Uterus (tissue), 4 donors: ENCODE measurements at places on chromosomes 7 and 10. TPM values are rescaled to one million over a fixed set of nuclear protein-coding genes. Genes with fewer than 3 reads are reported as not detected.

Gene IGFBP1
- not detected for total RNA-seq

DNA sequence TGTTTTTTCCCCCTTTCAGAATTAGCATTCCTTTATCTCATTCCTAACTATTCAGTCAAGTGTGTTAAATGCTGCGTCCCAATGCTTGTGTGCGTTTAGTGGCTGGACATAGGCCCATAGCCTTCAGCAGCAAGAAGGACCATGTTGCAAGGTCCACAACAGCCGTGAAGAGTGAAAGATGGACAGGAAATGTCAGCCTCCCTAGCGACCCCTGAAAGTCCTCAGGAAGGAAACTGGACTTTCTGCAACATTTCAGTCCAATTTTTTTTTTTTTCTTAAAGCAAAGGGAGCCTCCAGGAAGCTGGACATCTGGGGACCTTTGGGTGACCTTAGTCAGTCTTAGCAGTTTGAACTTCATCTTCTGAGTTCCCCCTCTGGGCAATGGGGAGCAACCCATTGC lies 550.7 kb upstream of the MGMT start:
- DNase-seq = no peak
- H3K36me3 ChIP-seq = no peaks in the 10 kb centered on the region
- no peaks in the 10 kb centered on the region for H3K27me3 ChIP-seq
- H3K27ac ChIP-seq = no peak overlapping the region
- no peak overlapping the region for H3K4me3 ChIP-seq

DNA sequence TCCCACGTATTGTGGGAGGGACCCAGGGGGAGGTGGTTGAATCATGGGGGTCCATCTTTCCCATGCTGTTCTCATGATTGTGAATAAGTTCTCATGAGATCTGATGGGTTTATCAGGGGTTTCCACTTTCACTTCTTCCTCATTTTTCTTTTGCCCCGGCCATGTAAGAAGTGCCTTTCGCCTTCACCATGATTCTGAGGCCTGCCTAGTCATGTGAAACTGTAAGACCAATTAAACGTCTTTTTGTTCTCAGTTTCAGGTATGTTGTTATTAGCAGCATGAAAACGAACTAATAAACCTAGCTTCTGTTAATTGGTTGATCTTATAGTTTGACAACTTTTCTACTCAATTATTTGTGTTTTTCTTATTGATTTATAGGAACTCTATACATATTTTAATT lies 206.3 kb downstream of the NXPH1 start:
- H3K4me3 ChIP-seq = no peak overlapping the region
- H3K27me3 ChIP-seq = no peaks in the 10 kb centered on the region
- no peak for DNase-seq
- no peaks in the 10 kb centered on the region for H3K36me3 ChIP-seq

DNA sequence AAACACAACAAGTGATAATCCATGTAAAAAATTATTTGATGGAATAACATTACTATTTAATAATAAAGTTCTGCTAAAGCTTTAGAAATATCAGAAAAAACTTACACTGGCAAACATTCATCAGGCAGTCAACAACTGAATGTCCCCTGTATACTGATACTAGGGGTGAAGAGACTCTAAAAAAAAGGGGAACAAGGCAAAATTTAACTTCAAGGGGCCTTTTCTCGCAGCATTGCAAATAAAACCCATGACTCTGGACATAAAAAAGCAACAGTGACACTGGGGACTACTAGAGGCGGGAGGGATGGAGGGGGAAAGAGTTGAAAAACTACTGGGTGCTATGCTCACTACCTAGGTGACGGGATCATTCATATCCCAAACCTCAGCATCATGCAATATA lies 5.8 kb upstream of the IFRD1 start:
- no peaks in the 10 kb centered on the region for H3K27me3 ChIP-seq
- H3K27ac ChIP-seq = no peak overlapping the region
- H3K4me3 ChIP-seq = no peak overlapping the region
- H3K4me1 ChIP-seq = no peaks in the 10 kb centered on the region

GRCh38 chr10:43090188-43090587 lies 13.3 kb downstream of the RET start:
- DNase-seq = no peak
- H3K27ac ChIP-seq = no peak overlapping the region
- no peaks in the 10 kb centered on the region for H3K27me3 ChIP-seq
- H3K36me3 ChIP-seq = no peaks in the 10 kb centered on the region

DNA sequence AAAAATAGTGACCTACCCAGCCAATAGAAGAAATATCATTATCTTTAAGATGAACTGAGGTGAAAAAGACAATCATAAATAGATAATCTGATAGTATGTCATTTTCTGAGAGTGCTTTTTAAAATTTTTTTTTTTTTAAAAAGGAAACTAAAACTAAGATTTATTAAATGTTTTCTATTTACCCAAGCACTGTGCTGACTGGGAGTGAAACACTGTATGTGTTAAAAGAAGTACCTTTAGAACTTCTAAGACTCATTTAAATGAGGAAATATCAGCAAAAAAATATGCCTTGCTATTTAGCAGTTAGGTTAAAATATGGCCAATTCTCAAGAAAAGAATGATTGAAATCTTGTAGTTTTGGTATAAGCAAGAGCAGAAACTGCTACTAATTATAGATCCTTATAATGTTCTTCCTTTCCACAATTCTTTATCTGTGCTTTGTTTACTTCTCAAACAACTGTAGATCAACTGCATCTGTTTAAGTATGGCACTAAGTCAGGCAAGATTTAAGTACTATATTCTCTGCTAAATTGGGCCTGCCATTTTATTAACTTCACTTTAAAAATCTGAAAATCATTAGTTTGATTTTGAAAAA lies 39.5 kb upstream of the WNT2 start:
- no peaks in the 10 kb centered on the region for H3K4me1 ChIP-seq
- DNase-seq = no peak
- no peak overlapping the region for H3K27ac ChIP-seq
- H3K36me3 ChIP-seq = no peaks in the 10 kb centered on the region

- DNase-seq = no peak
- H3K4me3 ChIP-seq = peak overlapping the region; percentile 69
- no peaks in the 10 kb centered on the region for H3K27me3 ChIP-seq
- H3K27ac ChIP-seq = peak overlapping the region; percentile 89
- H3K4me1 ChIP-seq = no peaks in the 10 kb centered on the region
Measured at GRCh38 chr7:30027065-30027456, 559 bp upstream of the FKBP14 start.

DNA sequence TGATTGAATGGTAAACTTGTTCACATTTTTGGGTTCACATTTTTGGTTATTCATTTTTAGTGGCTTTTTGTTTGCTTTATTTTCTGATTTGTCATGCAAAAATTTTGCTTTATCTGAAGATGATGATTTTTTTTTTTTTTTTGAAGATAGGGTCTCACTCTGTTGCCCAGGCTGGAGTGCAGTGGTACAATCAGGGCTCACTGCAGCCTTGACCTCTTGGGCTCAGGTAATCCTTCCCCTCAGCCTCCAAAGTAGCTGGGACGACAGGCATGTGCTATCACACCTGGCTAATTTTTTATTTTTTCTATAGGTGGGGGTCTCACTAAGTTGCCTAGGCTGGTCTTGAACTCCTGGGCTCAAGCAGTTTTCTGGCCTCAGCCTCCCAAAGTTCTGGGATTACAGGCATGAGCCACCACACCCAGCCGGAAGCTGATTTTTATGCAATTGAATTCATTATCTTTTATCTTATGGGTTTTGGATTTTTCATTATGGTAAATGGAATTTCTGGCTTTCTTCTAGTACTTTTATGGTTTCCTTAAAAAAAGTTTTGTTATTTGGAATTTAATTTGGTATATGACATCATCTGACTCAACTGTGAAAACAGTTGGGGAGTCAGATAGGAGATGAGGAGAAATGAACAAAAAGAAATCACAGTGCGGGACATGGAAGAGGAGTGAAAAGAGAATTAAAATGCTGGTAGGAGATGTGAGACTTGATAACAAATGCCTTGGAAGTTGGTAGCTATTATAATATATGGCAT lies 158.7 kb downstream of the LRMDA start:
- H3K36me3 ChIP-seq = no peaks in the 10 kb centered on the region
- H3K27ac ChIP-seq = no peak overlapping the region

DNA sequence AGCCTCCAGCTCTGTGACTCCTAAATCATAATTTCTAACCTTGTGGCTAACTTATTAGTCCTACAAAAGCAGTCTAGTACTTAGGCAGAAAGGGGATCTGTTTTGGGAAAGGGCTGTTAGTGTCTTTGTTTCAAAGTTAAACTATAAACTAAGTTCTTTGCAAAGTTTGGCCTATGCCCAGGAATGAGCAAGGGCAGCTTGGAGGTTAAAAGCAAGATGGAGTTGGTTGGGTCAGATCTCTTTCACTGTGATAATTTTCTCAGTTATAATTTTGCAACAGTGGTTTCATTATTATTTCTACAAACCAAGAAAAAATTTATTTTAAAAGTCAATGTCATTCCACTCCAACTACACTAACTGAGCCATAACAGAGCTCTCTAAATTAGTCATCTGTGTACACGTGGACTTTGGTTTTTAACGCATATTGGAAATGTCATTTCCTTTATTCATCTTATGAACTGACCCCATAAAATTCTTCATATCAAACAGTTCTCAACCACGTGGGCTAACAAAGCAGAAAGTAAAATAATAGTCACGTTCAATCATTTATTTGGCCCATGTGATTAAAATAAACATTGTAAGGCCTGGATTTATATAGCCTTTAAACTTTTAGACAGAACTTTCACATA lies 143.2 kb upstream of the C7orf33 start:
- no peaks in the 10 kb centered on the region for H3K36me3 ChIP-seq
- no peaks in the 10 kb centered on the region for H3K27me3 ChIP-seq
- no peak for DNase-seq
- H3K4me1 ChIP-seq = no peaks in the 10 kb centered on the region
- no peak overlapping the region for H3K4me3 ChIP-seq
- no peak overlapping the region for H3K27ac ChIP-seq

Gene PITX3
- not detected for total RNA-seq

- no peaks in the 10 kb centered on the region for H3K4me1 ChIP-seq
- no peaks in the 10 kb centered on the region for H3K36me3 ChIP-seq
- no peaks in the 10 kb centered on the region for H3K27me3 ChIP-seq
- no peak overlapping the region for H3K27ac ChIP-seq
- no peak overlapping the region for H3K4me3 ChIP-seq
Measured at GRCh38 chr7:123460616-123461015, 73.8 kb downstream of the IQUB start.

- DNase-seq = no peak
- peak overlapping the region; percentile 52 for H3K27ac ChIP-seq
- no peaks in the 10 kb centered on the region for H3K36me3 ChIP-seq
Measured at GRCh38 chr10:69426376-69426727, 9.6 kb upstream of the TACR2 start.

DNA sequence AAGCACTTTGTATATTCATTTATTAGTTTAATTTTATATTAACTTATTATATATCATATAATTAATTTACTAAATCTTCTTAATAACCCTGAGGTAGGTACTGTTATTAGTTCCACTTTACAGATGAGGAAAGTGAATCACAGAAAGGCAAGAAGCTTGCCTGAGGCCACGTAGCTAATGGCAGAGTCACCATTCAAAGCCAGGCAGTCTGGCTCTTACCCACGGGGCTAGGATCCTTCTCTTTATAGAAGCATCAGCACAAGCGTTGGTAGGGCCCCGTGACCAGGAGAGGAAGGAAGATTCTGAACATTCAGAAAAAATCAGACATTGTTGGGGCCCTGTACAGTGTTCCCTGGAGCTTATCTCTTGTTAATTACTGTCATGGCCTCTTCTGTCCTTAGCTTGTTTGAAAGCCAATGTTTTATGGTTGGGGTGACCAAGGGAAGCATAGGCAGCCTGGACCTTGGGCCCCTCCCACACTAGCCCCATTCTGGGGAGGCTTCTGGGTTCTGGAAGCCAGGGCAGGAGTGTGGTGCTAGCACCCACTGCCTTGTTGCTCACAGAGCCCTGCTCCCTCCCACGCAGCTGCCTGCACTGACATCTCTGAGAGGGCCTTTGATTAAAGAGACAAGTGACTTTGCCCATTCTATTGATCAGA lies 31.1 kb upstream of the SLF2 start:
- no peaks in the 10 kb centered on the region for H3K27me3 ChIP-seq
- no peak overlapping the region for H3K4me3 ChIP-seq
- peaks cover 4% of the 10 kb centered on the region for H3K4me1 ChIP-seq
- H3K27ac ChIP-seq = peak overlapping the region; percentile 71
- H3K36me3 ChIP-seq = no peaks in the 10 kb centered on the region
- no peak for DNase-seq

DNA sequence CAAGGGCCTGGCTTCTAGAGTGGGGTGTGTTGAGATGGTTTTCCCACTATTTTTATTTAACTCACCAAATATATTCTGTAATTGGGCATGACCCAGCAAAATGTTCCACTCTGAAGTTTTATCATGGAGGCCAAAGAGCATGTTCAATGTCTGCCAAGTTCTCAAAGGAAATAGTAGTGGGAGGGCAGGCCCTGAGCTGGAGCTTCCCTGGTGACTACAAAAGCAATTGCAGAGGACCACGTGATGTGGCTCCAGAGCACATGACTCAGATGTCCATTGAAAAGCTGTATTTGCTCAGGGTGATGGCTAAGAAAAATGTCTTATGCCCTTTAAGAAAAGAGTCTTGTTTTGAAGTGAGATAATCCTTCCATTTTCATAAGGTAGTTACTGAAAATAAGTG lies 1024.8 kb downstream of the LRMDA start:
- DNase-seq = peak; percentile 64
- peak overlapping the region; percentile 67 for H3K27ac ChIP-seq
- no peak overlapping the region for H3K4me3 ChIP-seq

Gene HHEX
- total RNA-seq = 7.9 TPM

Gene SEMA4G
- 4.1 TPM for total RNA-seq

Gene IFIT1B
- not detected for total RNA-seq

Gene ZNF273
- total RNA-seq = 9.0 TPM

- no peaks in the 10 kb centered on the region for H3K27me3 ChIP-seq
- H3K4me3 ChIP-seq = no peak overlapping the region
- H3K27ac ChIP-seq = peak overlapping the region; percentile 93
Measured at GRCh38 chr10:84076540-84077195, 62.6 kb upstream of the GHITM start.

Gene AGMO
- not detected for total RNA-seq

Gene CDK14
- total RNA-seq = 61.6 TPM

GRCh38 chr7:8719102-8719501 lies 285.7 kb downstream of the NXPH1 start:
- H3K27me3 ChIP-seq = peaks cover 5% of the 10 kb centered on the region
- no peak overlapping the region for H3K27ac ChIP-seq
- H3K36me3 ChIP-seq = no peaks in the 10 kb centered on the region
- no peak for DNase-seq
- H3K4me1 ChIP-seq = no peaks in the 10 kb centered on the region

GRCh38 chr10:100827819-100828737 lies 82.7 kb downstream of the PAX2 start:
- no peaks in the 10 kb centered on the region for H3K4me1 ChIP-seq
- peak overlapping the region; percentile 34 for H3K4me3 ChIP-seq

DNA sequence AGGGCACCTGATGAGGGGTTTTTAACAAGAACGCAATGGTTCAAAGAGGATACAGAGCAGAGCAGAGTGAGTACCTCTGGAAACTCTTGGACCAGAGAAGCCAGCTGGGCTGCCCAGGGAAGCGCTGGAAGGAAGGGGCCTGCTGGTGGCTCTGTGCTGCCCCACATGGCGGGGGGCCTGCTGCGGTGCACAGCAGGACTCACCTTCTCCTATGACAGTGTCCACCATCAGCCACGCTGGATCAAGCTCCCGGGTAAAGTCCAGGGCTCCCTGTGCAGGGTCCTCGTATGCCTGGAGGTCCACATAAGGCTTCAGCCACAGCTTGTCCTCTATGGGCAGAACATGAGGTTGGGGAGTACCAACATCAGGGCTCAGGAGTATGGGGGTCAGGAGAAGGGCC lies 12.5 kb downstream of the EPHA1 start:
- no peak overlapping the region for H3K4me3 ChIP-seq
- H3K4me1 ChIP-seq = peaks cover 16% of the 10 kb centered on the region
- no peaks in the 10 kb centered on the region for H3K36me3 ChIP-seq
- no peaks in the 10 kb centered on the region for H3K27me3 ChIP-seq
- no peak overlapping the region for H3K27ac ChIP-seq
